DMS153 (cell line): ENCODE measurements at places on chromosomes 3 and 15.

- no peak for DNase-seq
Observed at GRCh38 chr15:41501931-41502794, 8.5 kb downstream of the ITPKA start.

DNA sequence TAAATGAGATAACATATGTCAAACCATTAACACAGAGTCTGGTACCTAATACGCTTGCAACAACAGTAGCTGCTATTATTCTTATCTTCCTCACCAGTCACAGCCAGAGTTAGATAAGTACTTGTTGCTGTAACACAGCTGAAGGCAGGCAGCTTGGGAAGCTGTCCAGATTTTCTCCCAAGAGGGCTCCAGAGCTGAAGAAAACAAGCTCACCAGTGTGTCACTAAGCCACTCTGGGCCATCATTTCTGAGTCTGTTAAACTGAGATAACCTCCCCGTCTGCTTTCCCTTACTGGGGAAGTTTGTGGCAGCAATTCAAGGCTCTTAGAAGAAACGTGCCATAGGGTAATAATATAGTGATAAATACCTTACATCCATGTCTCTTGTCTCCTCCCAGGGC lies 226.3 kb downstream of the TAFA4 start:
- no peak for DNase-seq

- DNase-seq = no peak
Observed at GRCh38 chr15:59276225-59277178, 69.9 kb downstream of the LDHAL6B start.

DNA sequence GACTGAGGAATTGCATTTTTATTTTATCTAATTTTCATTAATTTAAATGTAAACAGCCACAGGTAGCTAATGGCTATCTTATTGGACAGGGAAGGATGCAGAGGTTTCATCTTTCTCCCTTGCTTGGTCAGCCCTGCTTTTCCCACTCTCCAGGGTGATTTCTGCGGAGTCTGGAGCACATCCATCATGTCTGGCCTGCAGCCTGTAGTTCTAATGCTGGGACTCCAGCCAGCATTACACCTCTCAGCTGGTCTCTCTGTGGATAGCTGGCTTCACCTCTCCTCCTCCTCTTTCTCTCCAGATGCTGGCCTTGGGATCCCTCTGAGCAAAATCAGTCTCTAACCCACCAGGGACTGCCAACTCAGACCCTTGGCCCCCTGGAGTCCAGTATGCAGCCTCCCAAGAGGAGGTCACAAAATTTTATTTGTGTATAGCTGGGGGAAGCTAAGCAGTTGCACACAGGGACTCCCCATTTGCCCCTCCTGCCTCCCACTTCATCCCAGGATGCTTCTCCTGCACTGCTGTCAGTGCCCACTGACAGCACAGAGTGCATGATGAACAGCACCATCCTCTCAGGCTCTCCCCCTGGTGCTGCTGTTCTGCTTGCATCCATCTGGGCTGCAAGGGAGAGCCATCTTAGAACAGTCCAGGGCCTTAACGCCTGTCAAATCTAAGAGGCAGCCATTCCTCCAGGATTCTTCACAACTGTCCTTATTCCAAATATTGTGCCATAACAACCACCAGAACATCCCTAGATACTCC lies 1.7 kb downstream of the BFSP2 start:
- DNase-seq = no peak
